Brain (organoid and tissue), 16 donors: ENCODE measurements at places on chromosomes 1 and 21. TPM values are rescaled to one million over a fixed set of nuclear protein-coding genes. Genes with fewer than 3 reads are reported as not detected.

GRCh38 chr1:225772848-225773247 is 4.8 kb upstream of the SRP9 start:
- no peak for DNase-seq

- DNase-seq: no peak
Measured at GRCh38 chr1:150663321-150663720, 33.6 kb downstream of the GOLPH3L start.

DNA sequence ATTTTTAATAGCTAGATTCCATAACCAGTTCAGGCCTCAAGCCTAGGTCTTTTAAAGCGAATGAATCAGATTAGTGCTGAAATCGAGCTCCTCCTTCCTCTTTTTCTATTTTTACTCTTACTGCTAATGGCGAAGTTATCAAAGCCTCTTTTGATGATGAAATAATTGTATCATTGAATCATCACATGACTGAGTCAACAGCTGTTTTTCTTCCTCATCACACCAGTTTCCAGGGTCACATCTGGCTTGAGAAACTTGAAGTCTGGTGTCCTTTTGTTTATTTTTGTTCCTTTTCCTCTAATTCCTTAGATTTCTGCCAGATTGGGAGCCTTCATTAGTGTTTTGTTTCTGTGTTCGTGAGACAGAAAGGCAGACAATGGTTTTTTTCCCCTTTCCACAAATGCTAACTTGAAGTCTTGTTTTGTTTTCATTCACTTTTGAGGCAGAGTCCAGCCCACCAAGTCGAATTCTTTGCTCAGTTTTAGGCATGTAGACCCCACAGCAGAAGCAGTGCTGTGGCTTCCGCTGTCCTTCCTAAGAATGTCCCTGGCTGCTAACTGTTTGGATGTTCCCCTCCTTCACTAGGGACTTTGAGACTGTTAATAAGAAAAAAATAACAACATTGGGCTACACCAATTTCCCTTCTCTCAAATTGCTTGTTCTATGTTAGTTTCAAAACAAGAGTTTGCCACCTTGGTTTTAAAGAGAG is 51.9 kb upstream of the FMOD start:
- DNase-seq: no peak

GRCh38 chr21:41029571-41029970 is 138.4 kb upstream of the BACE2 start:
- DNase-seq: no peak

- DNase-seq: no peak
Measured at GRCh38 chr1:30853350-30853749, 55.2 kb downstream of the SDC3 start.

- DNase-seq: no peak
Measured at GRCh38 chr1:202852163-202852904, 36.6 kb downstream of the RABIF start.

- peak; percentile 16 for DNase-seq
Measured at GRCh38 chr1:85884372-85885035, 176.3 kb upstream of the ZNHIT6 start.

DNA sequence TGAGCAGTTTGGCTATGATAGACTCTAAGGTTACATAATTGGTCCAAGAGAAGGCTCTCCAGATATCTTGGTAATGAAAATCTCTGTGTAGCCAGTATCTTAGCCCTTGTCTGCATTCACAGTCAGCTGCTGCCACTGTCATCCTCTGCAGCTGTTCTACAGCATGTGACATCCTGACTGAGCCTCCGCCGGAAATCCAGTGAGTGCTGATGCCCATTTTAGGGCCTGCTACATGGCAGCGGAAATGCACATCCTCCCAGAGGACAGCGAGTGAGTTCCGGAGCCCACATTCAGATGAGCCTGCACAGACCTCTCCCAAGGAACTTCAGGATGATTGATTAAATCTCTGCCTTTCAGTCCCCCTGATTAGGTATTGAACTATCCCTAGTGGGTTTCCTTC is 237.1 kb downstream of the HHIPL2 start:
- DNase-seq: peak; percentile 11

DNA sequence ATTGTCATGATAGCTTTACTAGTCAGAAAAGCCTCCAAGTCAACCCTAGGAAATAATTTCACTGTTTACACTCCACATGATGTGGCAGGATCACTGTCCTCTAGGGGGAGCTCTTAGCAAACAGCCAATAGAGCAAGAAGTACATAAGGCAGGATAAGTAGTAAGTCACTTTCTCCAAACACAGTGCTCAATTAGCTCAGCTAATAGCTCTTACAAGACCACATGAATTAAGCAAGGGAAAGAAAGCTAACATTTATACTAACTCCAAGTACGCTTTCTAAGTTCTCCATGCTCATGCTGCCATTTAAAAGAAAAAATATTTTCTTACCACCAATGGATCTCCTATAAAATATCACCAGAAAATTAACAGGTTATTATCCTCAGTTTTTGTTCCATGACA is 66.9 kb upstream of the LRIF1 start:
- peak; percentile 3 for DNase-seq

GRCh38 chr1:221032637-221033280 is 153.5 kb downstream of the HLX start:
- DNase-seq: no peak

DNA sequence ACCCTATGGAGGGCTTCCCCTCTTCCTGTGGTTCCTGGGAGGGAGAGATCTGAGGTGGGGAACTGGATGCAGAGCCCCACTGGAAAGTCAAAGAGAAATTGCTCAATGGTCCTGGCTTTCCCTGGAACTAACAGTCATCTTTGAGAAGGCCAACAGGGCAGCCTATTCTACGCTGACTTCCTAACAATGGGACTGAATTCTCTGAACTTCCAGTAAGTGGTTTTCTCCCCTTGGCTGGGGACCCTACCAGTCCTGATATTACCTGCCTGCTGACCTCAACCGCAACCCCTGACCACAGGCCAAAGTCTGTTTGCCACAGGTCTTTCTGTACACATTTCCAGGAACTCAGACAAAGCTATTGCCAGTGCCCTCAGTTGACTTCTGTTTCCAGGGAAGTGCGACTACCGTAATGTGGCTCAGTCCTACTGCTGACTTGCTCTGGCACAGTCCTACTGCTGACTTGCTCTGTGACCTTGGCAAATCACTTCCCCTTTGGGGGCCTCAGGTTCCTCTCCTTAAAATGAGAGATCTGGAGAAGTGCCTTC is 55.3 kb downstream of the C8B start:
- DNase-seq: no peak

Gene C1orf141
- not detected for polyA plus RNA-seq

Gene BEST4
- polyA plus RNA-seq: 0.87 TPM

Gene SMIM1
- polyA plus RNA-seq: 5.6 TPM

Gene FMO4
- polyA plus RNA-seq: 0.39 TPM
